B cell (primary cell): ENCODE measurements at places on chromosomes 5 and 9.
A peak's percentile ranks its signal among the peaks of the same experiment; 100 is the strongest.

- DNase-seq, result no peak
Observed at GRCh38 chr5:134138416-134139376, 24.2 kb downstream of the TCF7 start.

GRCh38 chr5:85813146-85813545 is 804.6 kb upstream of the COX7C start:
- no peak for DNase-seq

DNA sequence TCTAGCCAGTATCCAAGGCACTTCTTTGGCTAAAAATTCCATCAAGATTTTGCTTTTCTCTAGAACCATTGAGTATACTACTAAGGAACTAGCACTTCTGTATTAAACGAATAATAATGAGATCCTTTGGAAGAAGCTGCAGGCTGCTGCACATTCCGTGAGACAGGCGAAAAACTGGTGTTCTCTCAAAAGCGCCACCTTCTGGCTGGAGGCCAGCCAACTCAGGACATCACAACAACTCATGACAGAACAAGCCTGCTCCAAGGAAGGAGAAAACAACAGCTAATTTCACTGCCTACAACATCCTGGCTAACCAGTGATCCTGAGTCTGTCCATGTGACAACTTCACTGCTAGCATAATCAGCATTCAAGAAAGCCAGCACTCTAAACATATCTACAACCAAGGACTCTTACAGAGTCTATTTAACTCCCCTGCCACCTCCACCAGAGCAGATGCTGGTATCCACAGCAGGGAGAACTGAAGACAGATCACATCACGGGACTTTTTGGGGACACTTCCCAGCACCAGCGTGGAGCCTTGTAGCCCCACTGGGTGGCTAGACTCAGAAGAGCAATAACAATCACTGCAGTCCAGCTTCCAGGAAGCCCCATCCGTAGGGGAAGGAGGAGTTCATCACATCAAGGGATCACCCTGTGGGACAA is 150.5 kb downstream of the YTHDC2 start:
- DNase-seq, result no peak

DNA sequence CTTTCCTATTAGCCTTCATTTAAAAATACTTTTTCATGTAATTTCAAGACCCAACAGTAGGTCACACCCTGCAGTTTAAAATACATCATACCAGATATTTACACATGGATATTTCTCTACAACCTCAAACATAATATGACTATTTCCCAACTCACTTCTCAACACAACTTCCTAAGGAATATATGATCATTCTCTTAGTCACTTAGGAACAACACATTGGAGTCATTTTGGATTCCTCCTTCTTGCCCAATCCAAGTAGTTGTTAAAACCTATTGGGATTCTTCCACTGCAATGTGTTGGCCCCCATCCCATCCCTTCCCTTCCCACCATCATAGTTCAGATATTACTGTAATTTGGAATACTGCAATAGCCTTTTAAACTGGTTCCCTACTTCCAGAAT is 145.5 kb downstream of the DCP2 start:
- DNase-seq, result no peak

GRCh38 chr5:3394891-3395599 is 200.6 kb upstream of the IRX1 start:
- DNase-seq, result no peak

DNA sequence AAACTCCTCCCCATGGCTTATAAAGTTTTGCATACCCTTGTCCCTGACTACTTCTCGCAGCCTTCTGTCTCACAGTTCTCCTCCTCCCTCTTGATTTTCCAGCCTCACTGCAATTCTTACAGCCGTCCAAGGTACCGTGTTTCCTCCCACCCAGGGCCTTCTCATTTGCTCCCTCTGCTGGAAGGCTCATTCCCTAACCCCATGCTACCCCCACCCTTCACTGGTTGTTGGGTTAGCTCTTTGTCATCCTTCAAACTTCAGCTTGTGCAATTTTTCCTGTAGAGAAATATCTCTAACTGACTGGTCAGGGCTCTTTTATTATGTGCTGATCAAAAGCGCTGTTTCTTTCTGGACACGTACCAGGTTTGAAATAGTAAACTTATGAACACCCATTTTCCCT is 329.2 kb downstream of the EBF1 start:
- peak; percentile 34 for DNase-seq

DNA sequence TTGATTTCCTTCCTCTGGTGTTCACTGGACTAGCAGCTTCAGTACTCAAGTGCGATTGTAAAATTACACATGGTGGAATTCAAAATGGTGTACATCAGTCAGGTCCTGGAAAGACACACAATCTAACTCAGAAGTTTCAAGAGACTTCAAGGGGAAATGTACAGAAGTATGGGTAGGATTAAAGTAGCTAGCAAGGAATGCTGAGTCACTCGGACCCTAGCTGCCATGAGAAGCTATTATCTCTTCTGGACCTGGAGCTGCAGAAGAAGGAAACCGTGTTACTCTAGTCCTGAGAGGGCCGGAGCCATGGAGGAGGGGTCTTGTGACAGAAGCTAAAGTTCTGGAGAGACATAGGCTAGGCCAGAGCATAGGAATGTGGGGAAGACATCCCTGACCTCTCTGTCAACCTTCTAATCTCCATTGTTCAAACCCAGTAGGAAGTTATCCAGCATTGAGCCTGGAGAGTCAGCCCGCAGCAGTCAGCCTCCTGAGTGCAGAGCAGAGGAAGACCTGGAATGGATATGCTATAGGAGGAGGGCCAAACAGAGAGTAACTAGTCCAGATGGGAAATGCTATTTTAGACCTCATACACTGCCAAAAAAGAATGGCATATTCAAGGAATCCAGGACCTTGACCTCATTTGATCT is 84.3 kb downstream of the GHR start:
- no peak for DNase-seq

GRCh38 chr5:27171761-27172261 is 133.4 kb upstream of the CDH9 start:
- no peak for DNase-seq

- no peak for DNase-seq
Observed at GRCh38 chr9:91795598-91796241, 154.3 kb downstream of the ROR2 start.

- no peak for DNase-seq
Observed at GRCh38 chr9:133796562-133796961, 58.4 kb upstream of the SARDH start.

GRCh38 chr5:39399135-39400036 is 25.4 kb downstream of the DAB2 start:
- no peak for DNase-seq

GRCh38 chr9:389159-389558 is 174.5 kb downstream of the DOCK8 start:
- no peak for DNase-seq

DNA sequence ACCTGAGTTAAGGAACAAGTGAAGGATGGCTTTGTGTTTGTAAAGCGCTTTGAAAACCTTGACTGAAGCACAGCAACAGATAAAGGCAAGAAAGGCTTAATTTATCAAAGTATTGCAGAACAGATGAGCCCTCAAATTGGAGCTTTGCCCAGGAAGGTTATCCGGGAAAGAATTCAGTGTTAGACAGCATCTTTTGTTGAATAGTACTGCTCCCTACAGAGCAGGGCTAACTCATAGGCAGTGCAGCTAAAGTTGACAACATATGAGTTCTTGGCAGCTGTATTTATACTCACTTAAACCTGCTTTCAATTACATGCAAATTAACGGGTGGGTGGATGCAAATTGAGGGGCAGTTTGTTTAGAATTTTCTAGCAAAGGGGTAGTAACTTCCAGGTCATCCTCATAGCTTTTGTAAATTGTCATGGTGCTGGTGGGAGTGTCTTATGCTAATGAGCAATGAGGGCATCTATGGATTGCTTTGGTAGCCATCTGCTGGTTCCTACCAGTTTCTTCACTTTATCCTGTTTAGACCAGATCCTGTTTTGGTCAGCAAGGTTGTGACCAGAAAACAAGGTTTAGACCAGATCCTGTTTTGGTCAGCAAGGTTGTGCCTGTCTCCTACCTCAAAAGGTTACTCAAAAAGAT is 105.8 kb downstream of the GDA start:
- DNase-seq, result no peak

- no peak for DNase-seq
Observed at GRCh38 chr9:687994-688393, 153.5 kb upstream of the DMRT1 start.

DNA sequence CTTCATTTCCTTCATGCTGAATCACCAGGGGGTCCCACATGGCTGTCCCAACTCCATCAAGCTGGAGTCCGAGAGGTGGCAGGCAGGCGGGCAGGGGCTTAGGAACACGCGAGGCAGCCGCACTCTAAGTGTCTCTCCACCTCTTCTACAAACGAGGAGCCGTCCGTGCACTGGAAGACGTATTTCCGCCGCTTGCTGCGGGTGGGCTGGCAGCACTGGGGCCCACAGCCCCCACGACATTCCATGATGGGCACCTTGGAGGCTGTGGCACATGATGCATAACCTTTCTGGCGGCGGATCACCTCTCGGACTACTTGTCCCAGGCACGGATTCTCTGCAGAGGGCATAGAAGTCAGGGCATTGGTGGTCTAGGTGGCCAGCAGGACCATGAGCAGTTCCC is 87.2 kb upstream of the PANK3 start:
- DNase-seq, result no peak

- no peak for DNase-seq
Observed at GRCh38 chr9:130936285-130937117, 2.5 kb downstream of the FIBCD1 start.

DNA sequence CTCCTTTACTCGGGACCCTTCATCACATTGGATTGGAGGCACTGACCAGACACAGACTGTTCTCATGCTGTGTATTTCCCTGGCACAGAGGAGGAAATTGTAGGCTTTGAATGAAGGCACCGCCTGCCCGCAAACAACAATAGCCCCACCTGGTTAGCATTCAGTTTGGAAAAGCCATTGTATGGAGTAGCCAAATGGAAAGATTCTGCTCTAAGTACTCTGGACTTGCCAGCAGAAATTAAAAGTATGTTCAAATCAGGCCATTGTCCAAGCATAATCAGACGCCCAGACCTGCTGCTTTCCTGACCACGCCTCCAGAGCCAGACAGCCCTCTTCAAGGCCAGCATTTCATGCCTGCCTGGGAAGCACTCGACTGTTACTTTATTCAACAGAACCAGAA is 8.0 kb upstream of the SEMA4D start:
- DNase-seq, result no peak
